Activated T-cell treated with anti-CD3 and anti-CD28 coated beads, Interleukin-2, amount 50 U/mL, for 4 hours (primary cell): ENCODE measurements at places on chromosomes 7 and 10. TPM values are rescaled to one million over a fixed set of nuclear protein-coding genes. Genes with fewer than 3 reads are reported as not detected.

DNA sequence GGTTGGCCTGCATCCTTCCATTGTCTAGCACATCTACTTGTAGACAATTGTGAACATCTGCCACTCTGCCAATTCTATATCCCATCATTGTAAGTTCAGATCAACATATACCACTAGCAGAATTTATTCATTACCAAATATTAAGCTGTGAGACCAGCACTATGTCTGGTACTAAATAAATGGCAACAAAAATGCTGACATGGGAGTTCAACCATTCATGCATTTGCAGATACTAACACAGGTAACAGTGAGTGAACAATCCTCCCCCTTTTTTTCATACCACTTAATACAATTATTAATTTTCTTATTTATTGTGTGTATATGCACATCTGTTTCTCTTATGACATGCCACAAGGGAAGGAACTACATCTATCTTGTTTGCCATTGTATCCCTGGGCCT lies 11.9 kb downstream of the POLR1F start:
- DNase-seq: no peak

DNA sequence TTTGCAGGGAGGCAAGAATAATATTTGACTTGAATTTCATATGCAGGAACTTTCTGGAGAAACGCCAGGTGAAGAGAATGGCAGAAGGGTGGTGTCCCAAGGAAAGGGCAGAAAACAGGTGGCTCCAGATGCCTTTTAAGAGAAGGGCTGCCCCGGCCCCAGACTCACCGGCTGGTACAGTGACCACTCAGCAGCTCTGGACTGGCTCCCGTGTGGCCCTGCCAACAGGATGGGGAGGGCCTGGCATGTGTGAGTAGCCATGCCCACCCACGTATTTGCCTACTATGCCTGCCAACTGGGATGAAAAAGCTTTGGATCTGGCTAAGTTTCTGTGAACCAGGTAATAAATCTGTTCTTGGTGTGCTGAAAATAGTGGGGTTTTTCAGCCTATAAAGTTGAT lies 159.5 kb downstream of the PRKAG2 start:
- no peak for DNase-seq

DNA sequence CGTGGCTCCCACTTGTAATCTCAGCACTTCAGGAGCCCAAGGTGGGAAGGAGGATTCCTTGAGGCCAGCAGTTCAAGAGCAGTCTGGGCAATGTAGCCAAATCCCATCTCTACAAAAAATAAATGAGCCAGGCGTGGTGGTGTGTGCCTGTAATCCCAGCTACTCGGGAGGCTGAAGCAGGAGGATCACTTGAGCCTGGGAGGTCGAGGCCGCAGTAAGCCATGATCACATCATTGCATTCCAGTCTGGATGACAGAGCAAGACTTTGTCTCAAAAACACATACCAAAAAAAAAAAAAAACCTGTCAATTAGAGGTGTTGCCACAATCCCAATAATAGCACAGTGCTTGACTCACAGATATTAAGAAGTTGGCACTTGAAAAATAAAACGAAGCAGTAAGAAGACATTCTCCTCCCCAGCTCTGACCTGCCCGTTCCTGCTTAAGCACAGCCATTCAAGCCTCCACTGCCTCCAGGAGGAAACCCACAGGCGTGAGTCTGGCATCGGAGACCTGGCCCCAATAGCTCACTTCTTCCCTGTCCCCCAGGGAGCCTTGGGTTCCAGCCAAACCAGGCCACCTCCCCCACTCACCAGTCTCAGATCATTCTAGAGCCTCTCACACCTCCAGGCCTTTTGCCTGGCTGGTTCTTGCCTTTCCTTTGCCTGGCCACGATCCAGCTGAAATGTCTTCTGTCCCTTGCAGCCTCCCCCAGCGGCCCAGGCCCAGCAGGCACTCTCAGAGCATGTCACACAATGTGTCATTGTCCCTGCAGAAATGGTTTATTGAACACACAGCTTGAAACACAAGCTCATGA lies 45.3 kb upstream of the GTF2I start:
- no peak for DNase-seq

- DNase-seq: no peak
Measured at GRCh38 chr7:27064159-27064558, 31.6 kb downstream of the HOXA1 start.

DNA sequence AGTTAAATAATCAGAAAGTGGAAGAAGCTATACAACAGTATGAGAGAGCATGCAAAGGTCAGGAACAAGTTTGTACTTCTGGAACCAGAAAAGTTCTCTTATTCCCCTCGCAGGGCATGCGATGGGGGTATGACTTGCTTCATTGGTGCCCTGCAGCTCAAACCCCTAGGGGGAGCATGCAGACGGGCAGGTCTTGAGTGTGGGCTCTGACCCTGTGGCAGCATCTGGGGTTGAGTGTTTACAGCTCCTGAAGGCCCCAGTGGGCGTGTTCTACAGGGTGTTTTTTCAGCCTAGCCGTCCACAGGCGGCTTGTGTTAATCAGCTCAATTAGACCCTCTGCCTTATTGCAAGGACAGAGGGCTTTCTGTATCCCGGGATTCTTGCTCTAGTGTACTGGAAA lies 44.5 kb downstream of the KIF20B start:
- no peak for DNase-seq

DNA sequence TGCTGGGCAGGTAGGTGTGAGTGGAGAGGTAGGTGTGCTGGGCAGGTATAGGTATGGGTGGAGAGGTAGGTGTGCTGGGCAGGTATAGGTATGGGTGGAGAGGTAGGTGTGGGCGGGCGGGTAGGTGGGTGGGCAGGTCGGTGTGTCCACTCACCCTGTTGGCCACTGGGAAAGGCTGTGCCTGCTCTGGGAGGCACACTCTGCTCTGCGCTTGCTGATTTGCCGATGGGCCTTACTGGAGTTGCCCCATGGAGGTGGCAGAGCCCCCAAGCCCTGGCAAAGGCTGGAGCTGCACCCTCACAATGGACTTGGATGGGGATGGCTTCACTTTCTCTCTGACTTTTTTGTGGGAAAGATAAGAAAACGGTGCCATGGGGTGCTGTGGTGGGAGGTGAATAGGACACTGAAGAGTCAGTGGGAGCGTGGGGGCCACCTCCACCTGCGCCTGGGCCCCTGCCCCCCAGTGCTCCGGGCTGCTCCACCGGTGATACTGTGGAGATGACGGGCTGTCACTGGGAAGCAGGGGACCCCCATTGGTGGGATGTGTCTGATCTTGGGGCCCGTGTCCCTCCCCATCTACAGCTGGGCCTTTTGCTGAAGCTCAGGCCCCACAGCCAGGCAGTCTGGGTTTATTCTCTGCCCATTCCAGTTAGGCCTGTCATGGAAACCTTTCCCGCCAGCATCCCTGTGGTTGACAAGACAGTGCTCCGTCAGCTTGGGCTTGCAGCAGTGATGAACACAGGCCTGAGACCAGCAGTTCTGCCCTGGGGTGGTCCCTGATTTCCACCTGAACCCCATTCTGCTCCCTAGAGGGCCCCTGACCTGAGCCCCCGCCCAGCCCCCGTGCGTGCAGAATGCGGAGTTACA lies 75.0 kb downstream of the NKX6-2 start:
- no peak for DNase-seq

- no peak for DNase-seq
Measured at GRCh38 chr7:143965280-143965679, 10.6 kb downstream of the OR2F1 start.

GRCh38 chr10:112851588-112852211 lies 98.3 kb upstream of the TCF7L2 start:
- DNase-seq: no peak

WASHC2A gene
- total RNA-seq: 21.3 TPM

ATP5F1C gene
- 260 TPM for total RNA-seq

WNT8B gene
- 0.11 TPM for total RNA-seq

WDFY4 gene
- total RNA-seq: 3.9 TPM

NEUROG3 gene
- not detected for total RNA-seq
